ENCODE measurements at places on chromosomes 7 and 10.

DNA sequence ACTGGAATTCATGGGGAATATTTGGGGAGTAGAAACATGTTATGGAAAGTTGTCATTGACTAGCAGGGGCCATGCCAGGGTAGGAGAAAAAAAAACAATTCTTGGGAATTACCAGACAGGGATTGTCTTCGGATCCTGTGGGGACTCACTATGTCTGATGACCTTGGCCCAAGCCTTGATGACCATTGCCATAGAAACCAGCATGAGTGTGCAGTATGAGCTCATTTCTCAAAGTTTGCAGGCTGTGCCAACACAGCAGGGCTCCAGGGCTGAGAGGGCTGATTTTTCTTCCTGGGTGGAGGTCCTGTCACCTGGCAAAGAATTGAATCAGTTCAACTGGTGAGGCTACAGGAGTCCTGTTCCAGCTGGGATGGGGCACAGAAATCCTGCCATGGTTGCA is 198.3 kb downstream of the ADRA2A start:
- no peak overlapping the region for H3K4me3 ChIP-seq
- DNase-seq: no peak
- no peaks in the 10 kb centered on the region for H3K27me3 ChIP-seq
- H3K36me3 ChIP-seq: no peaks in the 10 kb centered on the region
- no peak overlapping the region for H3K27ac ChIP-seq

DNA sequence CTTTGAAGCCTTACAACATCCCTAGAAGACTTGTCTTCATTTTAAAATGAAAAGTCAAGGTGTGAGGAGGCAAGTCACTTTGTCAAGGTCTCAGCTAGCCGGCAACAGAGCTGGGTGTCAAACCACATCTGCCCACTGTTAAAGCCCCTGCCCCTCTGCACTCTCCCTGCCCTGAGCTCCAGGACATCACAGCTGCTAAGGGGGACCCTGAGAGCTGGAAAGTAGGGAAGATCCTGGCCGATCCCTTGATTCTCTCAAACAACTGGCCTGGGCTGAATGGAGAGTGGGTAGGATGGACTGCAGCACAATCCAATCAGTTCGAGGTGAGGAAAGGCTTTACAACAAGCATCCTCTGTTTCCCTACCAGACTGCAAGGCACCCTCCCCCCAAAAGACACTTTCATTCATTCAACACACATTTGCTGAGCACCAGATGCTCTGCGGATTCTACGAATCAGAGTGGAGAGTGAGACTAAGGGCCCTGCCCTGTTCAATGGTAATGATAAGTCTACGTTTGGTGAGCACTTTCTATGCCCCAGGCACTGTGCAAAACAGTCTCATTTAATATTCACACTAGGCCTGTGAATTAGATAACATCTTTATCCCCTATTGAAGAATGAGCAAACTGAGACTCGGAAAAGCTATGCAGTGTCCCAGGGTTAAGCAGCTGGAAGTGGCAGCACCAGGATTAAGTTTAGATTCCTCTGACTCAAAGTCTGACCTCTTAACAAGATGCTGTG is 148.1 kb downstream of the HERPUD2 start:
- DNase-seq: no peak
- H3K4me1 ChIP-seq: no peaks in the 10 kb centered on the region
- no peak overlapping the region for H3K27ac ChIP-seq
- no peaks in the 10 kb centered on the region for H3K36me3 ChIP-seq
- H3K4me3 ChIP-seq: no peak overlapping the region
- no peaks in the 10 kb centered on the region for H3K27me3 ChIP-seq

DNA sequence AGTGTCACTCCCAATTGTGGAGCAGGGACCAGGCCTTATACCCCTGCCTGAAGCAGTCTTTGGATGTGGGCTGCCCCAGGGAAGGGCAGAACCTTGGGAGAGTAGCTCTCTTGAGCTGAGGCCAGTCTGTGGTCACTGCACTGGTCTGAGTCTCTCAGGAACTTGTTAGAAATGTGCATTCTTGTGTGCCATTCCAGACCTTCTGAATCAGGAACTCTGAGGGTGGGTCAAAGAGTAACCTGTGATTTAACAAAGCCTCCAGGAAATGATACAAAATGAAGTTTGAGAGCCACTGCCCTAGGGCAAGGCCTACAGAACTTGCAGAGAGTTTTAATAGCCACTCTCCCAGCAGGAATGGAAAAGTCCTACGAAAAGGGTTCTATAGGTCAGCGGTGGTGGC is 68.1 kb downstream of the LYZL1 start:
- no peaks in the 10 kb centered on the region for H3K4me1 ChIP-seq
- no peaks in the 10 kb centered on the region for H3K36me3 ChIP-seq
- no peak overlapping the region for H3K4me3 ChIP-seq
- no peak overlapping the region for H3K27ac ChIP-seq

GRCh38 chr10:6753644-6754043 is 173.6 kb upstream of the PRKCQ start:
- no peaks in the 10 kb centered on the region for H3K36me3 ChIP-seq
- H3K27ac ChIP-seq: no peak overlapping the region
- H3K27me3 ChIP-seq: no peaks in the 10 kb centered on the region
- H3K4me1 ChIP-seq: no peaks in the 10 kb centered on the region

GRCh38 chr10:8576911-8577310 is 522.4 kb downstream of the GATA3 start:
- H3K4me1 ChIP-seq: no peaks in the 10 kb centered on the region
- no peaks in the 10 kb centered on the region for H3K36me3 ChIP-seq
- no peak for DNase-seq

- no peaks in the 10 kb centered on the region for H3K4me1 ChIP-seq
- DNase-seq: no peak
- H3K4me3 ChIP-seq: no peak overlapping the region
- H3K36me3 ChIP-seq: no peaks in the 10 kb centered on the region
- no peak overlapping the region for H3K27ac ChIP-seq
Measured at GRCh38 chr7:134420424-134421125, 38.3 kb downstream of the AKR1B1 start.

DNA sequence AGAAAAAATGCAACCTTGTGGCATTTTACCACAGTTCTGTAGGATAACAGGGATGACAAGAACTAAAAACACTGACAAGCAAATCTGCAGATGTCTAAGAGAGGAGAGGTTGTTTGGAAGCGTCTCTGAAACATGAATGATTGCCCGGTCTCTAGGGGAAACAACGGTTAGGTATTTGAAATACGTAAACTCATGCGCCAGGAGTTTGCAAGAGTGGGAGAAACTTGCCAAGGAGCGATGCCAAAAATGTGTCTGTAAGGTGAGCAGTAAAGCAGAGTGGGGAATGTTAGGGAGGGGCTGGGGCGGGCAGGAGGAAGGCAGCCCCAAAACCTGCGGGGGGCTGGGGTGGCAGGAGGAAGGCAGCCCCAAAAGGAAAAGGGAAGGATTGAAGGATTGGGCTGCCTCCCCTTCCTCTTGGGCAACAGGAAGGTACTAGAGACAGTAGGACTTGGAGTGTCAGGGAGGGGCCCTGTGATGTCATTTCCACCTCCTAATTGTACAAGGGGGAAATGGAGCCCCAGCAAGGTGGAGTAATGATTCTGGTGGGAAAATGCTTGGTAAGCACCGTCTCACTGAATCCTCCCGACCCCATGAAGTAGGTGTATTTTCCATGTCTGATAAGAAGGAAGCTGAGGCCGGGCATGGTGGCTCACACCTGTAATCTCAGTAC is 33.2 kb upstream of the PLEKHA1 start:
- H3K4me3 ChIP-seq: no peak overlapping the region
- no peaks in the 10 kb centered on the region for H3K27me3 ChIP-seq
- H3K4me1 ChIP-seq: no peaks in the 10 kb centered on the region
- H3K27ac ChIP-seq: no peak overlapping the region

DNA sequence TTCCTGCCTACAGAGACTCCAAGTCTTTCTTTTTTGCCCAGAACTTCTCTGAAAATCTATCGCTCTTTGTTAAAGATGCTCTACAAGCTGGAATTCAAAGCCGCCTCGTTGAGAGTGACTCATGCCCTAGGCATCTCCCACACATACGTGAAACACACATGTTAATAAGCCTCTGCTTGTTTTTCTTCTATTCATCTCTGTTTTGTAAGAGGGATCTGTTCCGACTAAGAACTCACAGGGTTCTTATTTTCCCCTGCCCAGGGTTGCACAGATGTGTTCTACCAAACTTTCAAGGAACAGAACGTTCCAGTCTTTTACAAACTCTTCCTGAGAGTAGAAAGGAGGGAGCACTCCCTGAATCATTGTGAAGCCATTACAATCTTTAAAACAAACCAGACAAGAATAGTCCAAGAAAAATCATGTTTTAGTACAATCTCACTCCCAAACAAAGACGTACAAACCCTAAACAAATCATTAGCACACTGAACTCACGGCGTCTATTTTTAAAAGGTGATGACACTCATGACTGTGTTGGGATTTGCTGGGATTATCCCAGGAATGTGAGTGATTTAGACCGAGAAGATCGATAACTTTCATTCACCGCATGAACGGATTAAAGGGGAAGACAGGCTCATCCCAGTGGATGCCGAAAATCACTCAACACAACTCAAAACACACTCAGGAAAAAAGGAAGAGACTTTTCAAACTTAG is 55.3 kb upstream of the INPP5A start:
- no peak overlapping the region for H3K4me3 ChIP-seq
- DNase-seq: no peak
- no peaks in the 10 kb centered on the region for H3K27me3 ChIP-seq
- H3K36me3 ChIP-seq: no peaks in the 10 kb centered on the region

GRCh38 chr7:26409661-26410547 is 118.2 kb downstream of the SNX10 start:
- no peaks in the 10 kb centered on the region for H3K36me3 ChIP-seq
- no peak for DNase-seq
- H3K27me3 ChIP-seq: no peaks in the 10 kb centered on the region
- no peak overlapping the region for H3K27ac ChIP-seq
- no peaks in the 10 kb centered on the region for H3K4me1 ChIP-seq

- no peaks in the 10 kb centered on the region for H3K27me3 ChIP-seq
- no peak for DNase-seq
- H3K36me3 ChIP-seq: no peaks in the 10 kb centered on the region
- no peak overlapping the region for H3K27ac ChIP-seq
Measured at GRCh38 chr7:21041666-21042065, 255.0 kb upstream of the SP8 start.

DNA sequence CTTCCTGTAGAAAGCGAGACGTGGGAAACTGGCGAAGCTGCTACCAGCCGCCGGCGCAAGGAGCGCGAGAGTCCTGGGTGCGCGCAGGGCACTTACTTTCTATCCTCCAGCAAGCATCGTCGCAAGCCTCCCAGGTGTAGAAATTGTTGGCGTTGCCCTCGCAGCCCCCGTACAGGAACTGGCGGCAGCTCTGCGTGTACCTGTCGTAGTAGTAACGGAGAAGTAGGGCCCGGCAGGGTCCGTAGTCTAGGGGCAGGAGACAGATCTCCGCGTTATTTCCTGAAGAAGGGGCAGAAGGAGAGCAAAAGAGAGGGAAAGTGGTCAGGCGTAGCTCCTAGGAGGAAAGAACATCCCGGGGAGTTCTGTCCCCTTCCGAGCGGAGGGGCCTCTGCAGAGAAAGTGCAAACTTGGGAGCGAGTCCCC is 501 bp downstream of the TFPI2 start:
- no peak overlapping the region for H3K27ac ChIP-seq
- no peak for DNase-seq
- H3K4me3 ChIP-seq: no peak overlapping the region
- no peaks in the 10 kb centered on the region for H3K27me3 ChIP-seq
- H3K36me3 ChIP-seq: no peaks in the 10 kb centered on the region

- no peaks in the 10 kb centered on the region for H3K4me1 ChIP-seq
- no peak for DNase-seq
- H3K27me3 ChIP-seq: no peaks in the 10 kb centered on the region
- no peak overlapping the region for H3K27ac ChIP-seq
Measured at GRCh38 chr10:69831231-69831855, 29.6 kb downstream of the COL13A1 start.

- H3K27me3 ChIP-seq: no peaks in the 10 kb centered on the region
- no peak for DNase-seq
- no peak overlapping the region for H3K4me3 ChIP-seq
- H3K4me1 ChIP-seq: no peaks in the 10 kb centered on the region
- no peaks in the 10 kb centered on the region for H3K36me3 ChIP-seq
- H3K27ac ChIP-seq: no peak overlapping the region
Measured at GRCh38 chr7:95066737-95067530, 159.5 kb downstream of the PPP1R9A start.

DNA sequence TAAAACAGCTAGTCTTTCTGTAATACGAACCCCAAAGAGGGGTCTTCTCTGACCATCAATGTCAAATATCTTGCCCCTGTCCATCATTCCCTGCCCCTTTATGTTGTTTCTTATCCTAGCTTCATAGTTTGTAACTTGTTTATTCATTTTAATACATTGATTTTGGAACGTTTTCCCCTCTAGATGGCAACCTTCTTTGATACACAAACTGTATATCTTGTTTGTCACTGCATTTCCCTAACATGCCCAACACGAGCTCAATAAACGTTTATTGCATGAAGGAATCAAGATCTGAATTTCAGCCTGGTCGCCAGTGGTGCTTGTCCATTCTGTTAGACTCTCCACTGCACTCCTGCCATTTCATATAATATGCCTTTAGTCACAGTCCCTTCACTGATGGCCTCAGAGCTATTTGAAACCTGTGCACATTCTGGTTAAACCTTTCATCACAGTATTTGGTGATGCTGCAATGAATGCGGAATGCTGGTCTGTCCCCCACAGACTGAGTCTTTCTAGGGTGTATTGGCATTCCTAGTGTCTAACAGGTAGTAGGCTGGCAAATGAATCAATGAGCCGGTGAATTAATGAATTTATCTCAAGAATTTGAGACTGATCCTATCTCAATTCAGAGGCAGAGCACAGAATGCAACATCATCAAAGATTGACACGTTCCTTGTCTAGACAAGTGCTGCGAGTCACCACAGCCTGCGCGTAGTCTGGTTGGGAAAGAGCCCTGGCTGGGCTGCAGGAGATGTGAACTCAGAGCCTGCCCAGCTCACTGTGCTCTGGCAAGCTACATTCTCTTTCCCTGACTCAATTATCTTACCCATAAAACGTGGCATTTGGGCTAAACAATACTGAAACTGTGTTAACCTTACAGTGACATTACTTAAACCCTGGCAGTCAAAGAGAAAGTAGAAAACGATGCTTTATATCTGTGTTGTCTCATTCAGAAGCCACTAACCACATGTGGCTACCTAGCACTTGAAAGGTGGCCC is 55.2 kb upstream of the FRMD4A start:
- DNase-seq: no peak
- H3K27ac ChIP-seq: no peak overlapping the region
- H3K4me1 ChIP-seq: peaks cover 32% of the 10 kb centered on the region
- no peak overlapping the region for H3K4me3 ChIP-seq
- H3K36me3 ChIP-seq: no peaks in the 10 kb centered on the region
- H3K27me3 ChIP-seq: no peaks in the 10 kb centered on the region

DNA sequence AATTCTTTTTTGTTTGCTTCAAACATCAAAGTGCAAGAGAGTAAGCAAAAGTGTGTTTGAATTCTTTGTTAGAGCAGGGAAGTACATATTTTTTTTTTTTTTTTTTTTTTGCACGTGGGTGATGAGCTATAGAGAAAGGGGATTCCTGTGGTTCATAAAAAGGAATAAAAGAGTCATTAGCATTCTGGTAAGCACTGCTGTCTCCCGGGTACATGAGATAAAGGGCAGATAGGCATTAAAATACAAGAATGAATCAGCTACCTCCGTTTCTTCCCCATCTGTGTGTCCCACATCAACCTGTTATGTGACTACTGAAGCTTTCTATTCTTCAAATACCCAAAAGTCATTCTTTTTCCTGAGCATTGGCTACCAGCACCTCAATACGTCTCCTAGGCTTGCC is 102.4 kb upstream of the SEMA3D start:
- H3K4me3 ChIP-seq: no peak overlapping the region
- no peaks in the 10 kb centered on the region for H3K36me3 ChIP-seq
- H3K27ac ChIP-seq: no peak overlapping the region
- no peaks in the 10 kb centered on the region for H3K4me1 ChIP-seq
- no peaks in the 10 kb centered on the region for H3K27me3 ChIP-seq
- DNase-seq: no peak

GRCh38 chr7:149725426-149725821 is 48.0 kb downstream of the ZNF467 start:
- H3K27ac ChIP-seq: no peak overlapping the region
- DNase-seq: no peak
- peaks cover 10% of the 10 kb centered on the region for H3K36me3 ChIP-seq
- H3K4me3 ChIP-seq: no peak overlapping the region
- no peaks in the 10 kb centered on the region for H3K4me1 ChIP-seq

All from CD8-positive, alpha-beta memory T cell (primary cell).